ENCODE measurements at places on chromosomes 5 and 9.

GRCh38 chr9:111959468-111960359, 63.1 kb downstream of the UGCG start:
- peak; percentile 79 for DNase-seq

DNA sequence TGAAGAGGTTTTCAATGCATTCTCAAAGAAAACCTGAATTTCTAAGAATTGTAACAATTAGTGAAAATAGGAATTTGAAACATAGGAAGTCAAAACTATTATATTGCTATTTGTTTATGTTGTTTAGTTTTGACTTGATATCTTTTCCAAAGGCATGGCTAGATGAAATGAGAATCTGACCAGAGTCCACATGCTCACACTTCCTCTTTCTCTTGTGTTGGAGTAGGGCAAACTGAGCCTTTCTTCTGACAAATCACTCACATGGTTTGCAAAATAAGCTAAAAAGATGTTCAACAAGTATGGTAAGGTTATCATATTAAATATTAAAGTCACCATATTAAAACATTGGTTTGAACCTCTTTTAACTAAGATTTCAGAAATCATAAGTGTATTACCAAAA, 512.6 kb downstream of the ISL1 start:
- no peak for DNase-seq

- no peak for DNase-seq
Observed at GRCh38 chr5:132770476-132771159, 6.4 kb downstream of the SEPTIN8 start.

DNA sequence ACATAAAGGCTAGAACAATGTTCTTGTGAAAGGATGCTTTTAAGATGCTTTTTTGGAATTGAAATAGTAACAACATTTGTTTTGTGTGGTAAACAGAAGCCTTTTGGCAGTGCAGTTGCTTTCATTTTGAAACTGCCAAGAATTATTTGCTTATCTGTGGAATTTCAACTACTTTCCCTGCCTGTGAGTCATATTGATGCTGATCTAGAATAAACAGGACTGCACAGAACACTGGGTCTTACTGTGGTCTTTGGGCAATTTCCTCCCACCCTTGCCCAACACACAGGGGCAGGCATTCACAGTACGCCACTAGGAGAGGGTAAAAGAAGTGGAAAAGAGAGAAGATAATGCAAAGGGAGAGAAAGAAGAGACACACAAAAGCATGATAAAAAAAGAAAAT, 483.7 kb downstream of the ELAVL2 start:
- DNase-seq: no peak

- DNase-seq: no peak
Observed at GRCh38 chr9:19009391-19009965, 23.5 kb downstream of the SAXO1 start.

GRCh38 chr5:73587923-73588322, 22.4 kb downstream of the UTP15 start:
- DNase-seq: no peak

DNA sequence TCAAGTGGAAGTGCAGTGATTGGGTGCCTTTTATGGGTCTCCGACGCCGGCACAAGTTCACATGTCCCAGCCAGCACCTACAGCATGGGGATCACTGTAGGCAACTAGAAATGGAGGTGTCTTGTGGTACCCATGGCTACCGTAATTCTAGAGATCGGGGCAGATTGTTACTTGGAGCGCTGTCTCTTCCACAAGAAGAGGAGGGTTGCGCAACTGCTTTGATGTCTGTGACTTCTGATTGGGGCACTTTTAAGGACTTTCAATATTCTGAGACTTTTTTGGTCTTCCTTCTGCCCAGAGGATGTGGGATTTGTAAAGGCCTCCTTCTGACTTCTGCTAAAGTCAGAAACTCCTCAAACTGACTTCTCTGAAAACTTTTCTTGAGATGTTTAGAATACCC, 41.9 kb downstream of the GLRX start:
- no peak for DNase-seq

DNA sequence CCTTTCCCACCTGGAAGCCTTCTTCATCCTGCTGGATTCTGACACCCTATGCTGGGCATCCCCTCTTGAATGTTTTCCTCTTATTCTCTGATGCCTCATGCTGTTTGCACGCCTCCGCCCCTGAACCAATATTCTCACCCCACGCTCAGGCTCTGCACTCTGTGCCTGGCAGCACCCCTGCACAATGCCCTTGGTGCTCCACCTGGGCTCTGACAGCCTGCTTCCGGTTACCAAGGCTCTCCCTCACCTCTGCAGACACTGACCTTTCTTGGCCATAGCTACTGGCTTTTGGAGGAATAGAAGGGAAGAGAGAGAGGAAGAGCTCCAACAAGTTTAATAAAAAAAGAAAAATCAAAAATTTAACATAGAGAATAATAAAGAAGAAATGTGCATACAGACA, 108.7 kb upstream of the SHB start:
- DNase-seq: no peak

Data from Panc1 (cell line).